NCI-H460 (cell line): ENCODE measurements at places on chromosomes 5 and 9. TPM values are rescaled to one million over a fixed set of nuclear protein-coding genes. Genes with fewer than 3 reads are reported as not detected.
A peak's percentile ranks its signal among the peaks of the same experiment; 100 is the strongest.

SNCAIP gene
- total RNA-seq, result 0.12 and 0.32 TPM in 2 replicates

FAM193B gene
- 15.5 and 20.8 TPM in 2 replicates for total RNA-seq

- no peak for DNase-seq
Measured at GRCh38 chr5:178762391-178762790, 31.9 kb upstream of the ZNF354A start.

DNA sequence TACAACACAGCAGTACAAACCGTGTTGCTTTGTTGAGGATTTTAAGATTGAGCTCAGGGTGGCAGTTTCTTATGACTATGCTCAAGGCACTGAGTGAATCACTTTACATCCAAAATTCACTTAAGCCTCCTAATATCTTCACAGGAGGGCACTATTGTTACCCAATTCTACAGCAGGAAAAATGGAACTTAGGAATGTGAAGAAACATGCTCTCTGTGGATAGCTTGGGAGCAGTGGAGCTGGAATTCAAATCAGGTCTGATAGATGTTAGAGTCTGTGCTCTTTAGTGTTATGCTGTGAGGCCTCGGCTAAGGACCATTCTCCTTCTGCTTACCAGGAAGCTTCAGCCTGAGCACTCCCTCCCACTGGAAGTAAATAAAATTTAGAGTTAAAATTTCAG is 18.7 kb upstream of the HMHB1 start:
- no peak for DNase-seq

CTSV gene
- total RNA-seq, result 2.2 and 2.8 TPM in 2 replicates

- DNase-seq, result no peak
Measured at GRCh38 chr5:76062502-76063041, 20.6 kb upstream of the SV2C start.

- DNase-seq, result no peak
Measured at GRCh38 chr5:91477408-91477807, 94.3 kb upstream of the ARRDC3 start.

IQGAP2 gene
- 0.15 and 0.78 TPM in 2 replicates for total RNA-seq

GRCh38 chr5:167602067-167602466 is 689.4 kb upstream of the WWC1 start:
- DNase-seq, result no peak

GRCh38 chr9:76510041-76510440 is 51.1 kb downstream of the GCNT1 start:
- no peak for DNase-seq

- no peak for DNase-seq
Measured at GRCh38 chr5:38373743-38374142, 115.4 kb downstream of the EGFLAM start.

KCNN2 gene
- total RNA-seq, result 0.23 TPM in 1 of 2 replicates, not detected in the other

DNA sequence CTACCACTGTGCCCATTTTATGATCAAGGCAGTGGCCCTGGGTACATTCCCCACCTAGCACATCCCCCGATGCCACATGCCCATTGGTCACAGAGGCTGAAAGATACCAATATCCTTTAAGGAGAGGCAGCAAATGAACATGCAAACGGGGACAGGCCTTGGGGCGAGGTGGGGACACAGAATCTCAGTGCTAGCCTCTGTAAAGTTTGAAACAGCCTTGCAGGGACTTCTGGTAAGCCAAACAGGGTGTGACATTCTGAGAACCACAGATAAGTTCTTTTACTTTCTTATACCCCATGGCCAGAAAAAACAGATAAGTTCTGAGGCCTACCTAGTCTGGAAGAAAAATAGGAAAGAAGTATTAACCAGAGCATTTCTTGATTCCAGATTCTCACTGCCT is 60.5 kb downstream of the ACER2 start:
- DNase-seq, result no peak

KCNT1 gene
- not detected in 2 replicates for total RNA-seq

DNA sequence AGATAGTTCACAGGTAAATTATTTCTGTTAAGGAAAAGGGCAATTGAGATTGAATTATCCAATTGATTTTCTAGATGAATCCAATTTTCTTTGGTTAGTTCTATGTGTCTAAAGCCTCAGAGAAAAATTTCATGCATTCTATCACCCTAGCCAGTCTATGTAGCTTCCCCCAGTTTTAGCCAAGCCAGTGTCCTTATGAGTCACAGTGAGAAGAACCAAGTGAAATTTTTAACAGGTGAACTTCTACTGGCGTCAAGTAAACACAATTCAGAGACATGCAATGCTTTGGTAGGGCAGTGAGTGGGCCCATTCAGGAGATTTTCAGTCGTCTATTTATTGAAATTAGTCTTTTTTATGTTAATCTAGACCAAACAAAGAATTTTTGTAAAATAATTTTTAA is 1077.4 kb upstream of the ARRDC3 start:
- no peak for DNase-seq

C9orf43 gene
- 0.40 and 0.87 TPM in 2 replicates for total RNA-seq

DNA sequence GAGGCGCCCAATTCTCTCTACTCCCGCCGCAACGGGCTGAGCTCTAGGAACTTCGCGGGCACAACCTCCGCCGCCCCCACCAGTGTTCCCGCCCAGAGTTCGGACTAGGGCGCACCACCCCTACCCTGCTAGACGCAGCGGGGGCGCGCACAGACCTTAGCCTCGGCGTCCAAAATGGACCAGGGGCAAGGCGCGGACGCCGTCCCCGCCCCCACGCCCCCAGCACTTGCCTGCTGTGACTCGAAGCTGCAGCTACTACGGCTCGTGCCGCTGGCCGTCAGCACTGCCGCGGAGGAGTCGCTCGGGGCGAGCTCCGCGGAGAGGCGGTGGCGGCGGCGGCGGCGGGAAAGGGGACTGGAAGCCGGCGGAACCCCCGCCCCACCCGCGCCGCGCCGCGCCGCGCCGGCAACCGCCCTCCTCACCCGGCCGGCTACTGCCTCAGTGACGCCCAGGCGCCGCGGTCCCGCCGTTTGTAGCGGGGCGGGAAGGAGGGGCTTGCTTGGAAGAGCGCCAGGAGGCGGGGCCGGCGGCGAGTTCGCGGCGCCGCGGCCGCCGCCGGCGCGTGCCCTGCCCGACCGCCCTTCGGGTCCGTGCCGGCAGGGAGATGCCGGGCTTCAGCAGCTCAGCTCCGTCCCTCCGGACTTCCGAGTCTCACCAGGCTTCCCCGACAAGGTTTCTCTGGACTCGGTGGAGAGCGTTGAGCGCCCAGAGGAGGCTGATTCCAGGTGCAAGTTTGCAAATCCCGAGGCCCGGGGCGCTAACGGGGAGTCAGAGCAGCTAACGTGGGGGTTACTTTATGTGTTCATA is 4.5 kb downstream of the ELAVL2 start:
- peak; percentile 5 for DNase-seq

NEUROG1 gene
- not detected in 2 replicates for total RNA-seq

DNA sequence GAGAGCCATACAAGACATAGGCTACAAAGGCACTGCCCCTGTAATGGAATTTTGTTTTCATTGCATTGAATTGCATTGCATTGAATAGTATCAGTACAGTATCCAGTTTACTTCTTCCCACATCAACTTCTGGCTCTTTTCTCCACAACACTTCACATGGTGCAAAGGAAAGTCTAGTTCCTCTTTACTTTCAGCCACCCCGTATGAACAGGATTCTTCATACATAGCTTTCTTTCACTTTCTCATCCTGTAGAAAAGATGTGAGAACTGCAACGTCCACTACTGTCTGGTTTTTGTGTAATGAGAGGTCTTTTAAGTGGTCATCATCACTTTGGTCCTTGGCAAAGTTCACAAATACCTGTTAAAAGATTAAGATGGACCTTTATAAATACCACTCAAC is 20.2 kb downstream of the NIPSNAP3B start:
- DNase-seq, result no peak

- no peak for DNase-seq
Measured at GRCh38 chr5:113846941-113847340, 333.4 kb downstream of the YTHDC2 start.
